ENCODE measurements at places on chromosomes 16 and 17.

- H3K27me3 ChIP-seq: no peaks in the 10 kb centered on the region
- H3K36me3 ChIP-seq: no peaks in the 10 kb centered on the region
- H3K27ac ChIP-seq: no peak overlapping the region
- no peak for DNase-seq
- H3K4me1 ChIP-seq: peaks cover 32% of the 10 kb centered on the region
Measured at GRCh38 chr17:82339634-82340580, 6.3 kb upstream of the SECTM1 start.

DNA sequence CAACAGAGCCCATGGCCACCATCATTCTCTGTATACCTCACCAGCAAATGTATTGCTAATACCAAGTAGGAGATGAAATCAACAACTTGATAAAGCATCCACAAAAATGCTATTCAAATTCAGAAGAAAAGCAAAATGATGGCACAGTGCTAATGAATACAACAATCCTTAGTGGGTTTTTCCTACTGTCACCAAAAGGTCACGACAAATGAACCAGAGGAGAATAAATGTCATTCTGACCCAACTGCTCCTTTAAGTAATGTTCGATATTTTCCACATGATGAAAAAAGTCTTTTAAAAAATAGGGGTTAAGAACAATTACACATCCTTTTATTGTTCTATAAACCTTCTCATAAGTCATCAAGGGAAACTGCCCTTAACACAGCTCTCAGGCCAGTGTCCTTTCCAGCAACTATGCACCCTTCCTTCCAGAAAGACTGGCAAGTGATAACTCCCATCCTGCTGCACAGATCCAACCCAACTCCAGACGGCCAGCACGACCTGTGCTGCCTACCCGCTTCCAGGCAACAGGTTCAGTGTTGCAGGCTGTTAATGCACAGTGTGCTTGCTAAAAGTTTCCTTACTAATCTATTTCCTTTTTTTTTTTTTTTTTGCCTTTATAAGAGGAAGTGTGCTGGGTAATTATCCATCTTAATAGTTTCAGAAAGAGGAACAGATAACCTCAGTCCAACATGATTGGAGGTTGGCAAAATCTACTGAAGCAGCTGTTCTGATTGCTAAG is 15.4 kb downstream of the FBXO31 start:
- peak; percentile 67 for DNase-seq
- no peaks in the 10 kb centered on the region for H3K36me3 ChIP-seq
- no peak overlapping the region for H3K4me3 ChIP-seq
- H3K27me3 ChIP-seq: peaks cover 87% of the 10 kb centered on the region
- no peak overlapping the region for H3K27ac ChIP-seq

DNA sequence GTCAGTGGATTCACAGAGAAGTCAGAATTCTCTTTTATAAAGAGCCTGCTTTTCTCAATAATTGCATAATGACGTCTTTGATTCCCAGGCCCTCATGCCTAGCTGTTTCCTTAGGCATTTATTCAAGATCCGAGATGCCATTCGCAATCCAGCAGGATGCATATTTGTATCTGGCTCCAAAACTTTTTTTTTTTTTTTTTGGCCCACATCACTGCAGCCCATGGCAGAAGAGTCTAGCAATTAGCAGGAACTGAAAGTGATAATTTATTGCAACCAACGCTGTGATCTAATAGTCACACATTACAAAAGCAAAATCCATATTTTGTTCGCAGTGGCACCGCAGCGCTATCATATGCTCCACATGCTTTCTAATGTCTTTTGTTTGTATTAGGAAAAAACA is 503.4 kb downstream of the MAF start:
- DNase-seq: no peak
- H3K27me3 ChIP-seq: no peaks in the 10 kb centered on the region

GRCh38 chr17:9522074-9522473 is 53.5 kb downstream of the STX8 start:
- no peak overlapping the region for H3K27ac ChIP-seq
- no peaks in the 10 kb centered on the region for H3K36me3 ChIP-seq
- no peaks in the 10 kb centered on the region for H3K27me3 ChIP-seq
- no peak overlapping the region for H3K4me3 ChIP-seq
- DNase-seq: no peak

DNA sequence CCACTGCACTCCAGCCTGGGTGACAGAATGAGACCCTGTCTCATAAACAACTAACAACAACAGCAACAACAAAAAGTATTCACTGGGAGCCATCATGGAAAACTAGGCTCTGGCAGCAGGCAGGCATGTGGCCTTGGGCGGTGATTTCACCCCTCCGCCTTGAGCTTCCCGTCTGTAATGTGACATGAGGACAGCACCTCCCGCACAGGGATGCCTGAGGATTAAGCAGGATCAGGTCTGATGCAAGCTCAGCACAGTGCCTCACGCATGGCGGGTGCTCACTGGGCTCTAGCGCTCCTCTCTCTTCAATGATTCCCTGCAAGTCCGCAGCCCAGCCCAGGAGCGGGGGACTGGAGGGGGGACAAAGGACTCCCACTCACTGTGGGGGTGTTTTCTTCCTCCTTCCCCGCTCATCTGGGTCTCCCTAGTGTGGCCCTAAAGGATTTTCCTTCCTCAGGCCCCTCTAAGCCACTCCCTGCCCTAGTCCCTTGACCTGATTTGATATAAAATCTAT is 2.8 kb downstream of the PLCD3 start:
- no peaks in the 10 kb centered on the region for H3K36me3 ChIP-seq
- no peak overlapping the region for H3K4me3 ChIP-seq
- no peaks in the 10 kb centered on the region for H3K27me3 ChIP-seq
- DNase-seq: no peak

DNA sequence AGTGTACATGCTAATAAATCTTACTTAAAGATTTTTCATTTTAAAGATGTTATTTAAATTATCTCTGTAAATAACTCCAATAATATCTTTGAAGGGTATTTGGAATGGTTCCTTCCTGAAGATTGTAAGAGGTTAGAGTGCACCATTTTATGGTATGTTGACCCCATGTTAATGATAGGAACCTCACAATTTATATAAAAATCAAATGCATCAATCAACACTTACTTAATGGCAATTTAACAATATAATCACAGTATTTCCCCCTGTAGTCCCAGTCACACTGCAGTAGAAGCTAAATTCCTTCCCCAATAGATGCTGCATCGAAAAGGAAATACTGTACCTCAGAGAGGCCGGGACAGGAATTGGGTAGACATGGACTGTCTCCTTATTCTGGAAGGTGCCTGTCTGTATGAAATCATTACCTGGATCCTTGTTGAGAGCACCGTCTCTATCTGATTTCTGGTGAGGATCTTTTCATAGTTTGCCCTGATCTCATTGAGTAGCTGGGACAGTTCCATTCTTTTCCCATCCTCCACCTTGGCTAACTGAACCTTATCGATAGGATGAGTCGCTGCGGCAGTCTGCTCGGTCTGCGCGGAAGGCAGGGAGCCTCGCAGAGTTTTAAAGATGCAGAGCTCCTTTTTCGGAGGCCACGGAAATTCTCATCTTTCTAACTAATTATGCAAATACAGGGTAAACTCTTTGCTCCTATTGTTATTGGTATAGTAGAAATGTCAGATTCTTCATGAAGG is at the start of gene KRT222:
Gene KRT222 (minus strand): TSS at position 596 of the 752 bp plus-strand sequence. CDS start 78 bp downstream, at position 518.
- H3K4me1 ChIP-seq: no peaks in the 10 kb centered on the region
- DNase-seq: no peak
- no peak within 1 kb of the TSS for H3K4me3 ChIP-seq
- peaks cover 52% of the 10 kb centered on the region for H3K27me3 ChIP-seq

All from CD14-positive monocyte (primary cell).